ENCODE measurements at places on chromosomes 16 and 17.
A peak's percentile ranks its signal among the peaks of the same experiment; 100 is the strongest.

- no peak for DNase-seq
Measured at GRCh38 chr16:89690392-89690901, 4.0 kb downstream of the CDK10 start.

DNA sequence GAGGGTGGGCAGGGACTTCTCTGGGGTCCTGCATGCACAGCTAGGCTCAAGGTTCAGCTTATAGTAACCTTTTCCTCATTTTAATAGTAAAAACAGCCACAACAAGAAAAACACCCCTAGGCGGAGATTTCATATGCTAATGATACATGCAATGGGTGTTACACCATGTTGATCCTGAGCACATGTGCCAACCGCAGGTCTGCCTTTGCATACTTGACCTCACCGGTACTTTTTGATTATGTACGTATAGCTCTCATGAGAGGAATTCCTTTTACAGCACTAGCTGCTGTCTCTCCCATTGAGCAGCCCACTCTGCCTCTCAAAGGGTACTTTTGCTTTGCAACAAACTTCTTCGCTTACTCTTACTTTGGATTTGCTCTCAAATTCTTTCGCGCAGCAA, 1.9 kb downstream of the KRTAP4-8 start:
- no peak for DNase-seq

- DNase-seq, result peak; percentile 56
Measured at GRCh38 chr17:77324227-77324626, 183.5 kb downstream of the SEC14L1 start.

DNA sequence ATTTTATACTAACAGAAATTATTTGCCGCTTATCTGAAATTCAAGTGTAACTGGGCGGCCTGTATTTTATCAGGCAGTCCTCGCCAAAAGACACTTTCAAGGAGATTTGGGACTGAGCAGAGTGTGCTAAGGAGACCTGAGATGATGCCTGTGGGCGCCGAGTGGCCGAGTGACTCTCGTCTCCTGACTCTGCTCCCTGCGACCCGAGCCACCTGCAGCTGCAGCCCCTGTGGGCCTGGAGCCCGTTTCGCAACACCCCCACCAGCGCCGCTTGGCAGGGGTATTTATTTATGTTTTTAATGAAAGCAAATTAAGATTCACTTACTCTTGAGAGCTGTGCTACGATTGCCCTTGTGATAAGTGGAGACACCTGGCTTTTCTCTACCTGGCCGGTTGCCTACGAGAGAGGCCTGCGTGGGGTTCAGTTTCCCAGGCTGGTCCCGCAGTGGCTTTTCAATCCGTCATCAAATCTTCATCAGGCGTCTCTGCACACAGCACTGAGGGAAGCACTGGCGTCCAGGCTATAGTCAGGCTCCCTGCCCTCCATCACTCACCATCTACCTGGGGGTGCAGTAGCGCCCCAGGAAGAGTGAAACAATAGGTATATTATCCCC, 124.0 kb downstream of the SEC14L1 start:
- no peak for DNase-seq

- no peak for DNase-seq
Measured at GRCh38 chr17:82151106-82151957, 53.3 kb upstream of the FASN start.
